ENCODE measurements at places on chromosomes 2 and 18.

DNA sequence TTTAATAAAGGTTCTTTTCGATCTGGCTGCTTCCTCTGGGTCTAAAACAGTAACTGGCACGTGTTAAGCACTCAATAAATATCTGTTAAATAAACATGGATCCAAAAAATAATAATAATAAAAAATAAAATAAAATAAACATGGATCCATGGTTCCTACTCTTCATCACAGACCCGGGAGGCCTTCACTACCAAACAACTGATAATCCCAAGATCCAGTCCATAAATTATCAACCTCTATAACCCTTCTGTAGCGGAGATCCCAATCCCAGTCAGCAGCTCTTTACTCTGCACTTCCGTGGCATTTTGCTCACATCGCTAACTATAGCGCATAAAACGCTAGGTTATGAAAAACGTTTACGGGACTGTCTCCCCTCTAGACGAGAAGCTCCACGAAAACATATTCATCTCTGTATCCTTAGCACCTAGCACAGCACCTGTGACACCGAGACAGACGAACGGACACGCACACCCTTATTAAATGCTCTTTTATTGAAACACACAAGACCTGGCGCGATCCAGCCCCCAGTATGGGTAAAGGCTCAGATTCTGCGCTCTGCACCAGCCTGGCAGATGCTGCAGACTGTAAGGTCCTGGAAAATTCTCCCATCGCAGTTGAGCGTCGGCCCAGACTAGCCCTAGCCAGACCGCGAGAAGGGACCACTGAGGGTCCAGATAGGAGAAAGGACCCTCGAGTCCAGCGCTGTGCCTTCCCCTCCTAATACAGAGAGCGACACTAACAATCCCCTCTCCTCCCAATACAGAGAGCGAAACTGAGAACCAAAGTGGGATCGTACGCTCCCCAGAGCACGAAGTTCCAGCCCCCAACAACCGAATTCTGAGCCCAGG, 770 bp downstream of the NBAS start:
- no peak for DNase-seq

DNA sequence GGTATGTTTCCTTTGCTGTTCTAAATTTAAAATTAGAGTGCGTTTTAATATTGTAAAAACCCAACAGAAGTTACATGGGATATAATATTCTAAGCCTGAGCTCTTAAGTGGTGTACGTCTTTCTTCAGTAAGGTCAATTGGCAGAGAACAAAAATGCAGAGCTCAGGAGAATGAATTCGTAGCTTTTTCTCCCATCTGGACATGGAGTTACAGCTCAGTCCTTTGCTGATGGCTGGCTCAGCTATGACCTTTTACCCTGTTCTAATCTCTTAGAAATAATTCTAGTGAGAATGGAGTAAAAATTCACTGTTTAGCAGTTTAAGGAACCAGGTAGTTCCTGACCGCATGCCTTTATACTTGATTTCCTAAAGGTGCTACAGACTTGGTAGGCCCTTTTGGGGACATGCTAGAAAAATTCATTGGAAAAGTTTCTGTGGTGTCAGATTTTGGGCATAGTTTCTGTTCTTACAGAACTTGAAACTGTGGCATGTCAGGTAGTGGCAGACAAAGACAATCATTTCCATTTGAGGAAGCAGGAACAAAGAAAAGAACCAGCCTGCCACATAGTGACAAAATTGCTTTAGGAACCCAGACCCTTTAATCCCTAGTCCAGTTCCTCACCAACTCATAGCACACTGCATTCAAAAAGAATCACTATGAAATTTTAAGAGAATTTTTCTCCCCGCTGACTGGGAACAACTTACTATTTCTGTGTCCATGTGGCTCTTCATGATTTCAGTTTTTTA, 566.8 kb upstream of the ZNF804A start:
- DNase-seq = no peak

DNA sequence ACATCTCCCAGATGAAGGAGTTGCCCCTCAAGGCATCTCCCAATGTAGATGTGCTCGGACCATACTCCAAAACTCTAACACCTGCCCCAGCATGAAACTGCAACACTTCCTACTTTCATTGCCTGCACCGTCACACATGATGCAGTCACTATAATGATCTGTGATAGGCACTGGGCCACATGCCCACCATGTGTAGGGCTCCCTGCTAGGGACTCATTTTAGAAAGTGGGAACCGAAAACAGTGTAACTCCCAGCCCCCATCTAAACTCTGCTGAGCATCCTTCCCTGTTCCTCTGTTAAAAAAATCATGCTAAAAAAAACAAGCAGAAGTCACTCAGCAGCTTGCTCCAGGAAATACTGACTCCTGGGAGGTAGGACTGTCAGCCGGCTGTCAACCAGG, 496.1 kb upstream of the RAB6C start:
- peak; percentile 38 for DNase-seq

GRCh38 chr2:230471074-230471473, 55.1 kb downstream of the SP100 start:
- DNase-seq = no peak

DNA sequence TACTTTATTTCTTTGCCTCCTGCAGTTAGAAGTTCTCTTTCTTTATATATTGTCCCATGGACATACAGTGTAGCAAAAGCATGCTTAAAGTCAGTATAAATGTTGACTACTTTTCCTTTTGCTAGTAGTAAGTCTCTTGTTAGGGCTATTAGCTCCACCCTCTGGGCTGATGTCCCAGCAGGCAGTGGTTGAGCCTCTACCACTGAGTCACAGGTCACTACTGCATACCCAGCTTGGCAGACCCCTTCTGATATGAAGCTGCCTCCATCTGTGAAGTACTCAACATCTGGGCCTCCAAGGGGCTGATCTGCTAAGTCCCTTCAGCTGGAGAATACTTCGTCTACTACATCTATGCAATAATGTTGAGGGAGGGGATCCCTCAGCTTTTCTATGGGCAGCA, 61.0 kb upstream of the SLC35G4 start:
- no peak for DNase-seq

- peak; percentile 75 for DNase-seq
Measured at GRCh38 chr2:26846334-26847306, 1.3 kb upstream of the DPYSL5 start.

GRCh38 chr2:143815082-143815481, 685.9 kb downstream of the ARHGAP15 start:
- DNase-seq = no peak

DNA sequence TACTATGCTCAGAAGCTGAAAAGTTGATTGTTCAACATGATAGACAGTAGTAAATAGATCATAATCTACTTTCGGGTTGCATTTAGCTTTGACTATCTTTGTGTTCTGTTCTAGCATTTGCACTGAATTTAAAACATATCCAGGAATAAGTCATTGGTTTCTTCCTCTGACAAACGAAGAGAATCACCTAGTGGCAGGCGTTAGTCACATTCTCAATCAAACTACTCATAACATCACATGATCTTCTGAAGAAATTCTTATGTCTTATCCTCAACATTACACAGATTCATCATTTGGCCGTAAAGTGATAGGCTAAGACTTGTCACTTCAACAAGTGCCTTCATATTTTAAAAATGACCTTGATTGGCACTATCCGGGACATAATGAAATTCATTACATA, 63.6 kb upstream of the TTC21B start:
- no peak for DNase-seq

- no peak for DNase-seq
Measured at GRCh38 chr2:241034490-241035141, 36.2 kb downstream of the SNED1 start.

DNA sequence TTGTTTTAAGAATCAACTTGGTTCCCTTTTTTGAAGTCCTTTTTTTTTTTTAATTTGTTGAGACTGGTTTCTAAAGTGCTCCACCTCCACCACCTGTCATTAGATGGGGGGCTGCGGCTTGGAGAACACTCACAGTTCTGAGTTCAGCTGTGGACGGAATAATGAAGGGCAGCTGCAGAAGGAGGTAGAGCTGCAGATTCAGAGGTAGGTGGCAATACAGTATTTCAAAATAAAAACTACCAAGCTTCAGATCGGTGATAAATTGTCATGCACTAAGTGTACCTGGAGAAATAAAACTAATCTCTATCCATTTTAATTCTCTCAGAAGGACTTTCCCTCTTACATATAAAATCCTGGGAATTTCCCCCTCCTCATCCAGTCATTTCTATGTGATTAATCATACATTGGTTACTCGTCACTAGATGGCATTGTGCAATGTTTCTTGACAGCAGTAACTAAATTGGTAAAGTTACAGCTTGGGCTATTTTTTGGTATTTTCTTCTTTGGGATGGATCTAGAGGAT, 81.1 kb upstream of the SLC39A10 start:
- DNase-seq = no peak

DNA sequence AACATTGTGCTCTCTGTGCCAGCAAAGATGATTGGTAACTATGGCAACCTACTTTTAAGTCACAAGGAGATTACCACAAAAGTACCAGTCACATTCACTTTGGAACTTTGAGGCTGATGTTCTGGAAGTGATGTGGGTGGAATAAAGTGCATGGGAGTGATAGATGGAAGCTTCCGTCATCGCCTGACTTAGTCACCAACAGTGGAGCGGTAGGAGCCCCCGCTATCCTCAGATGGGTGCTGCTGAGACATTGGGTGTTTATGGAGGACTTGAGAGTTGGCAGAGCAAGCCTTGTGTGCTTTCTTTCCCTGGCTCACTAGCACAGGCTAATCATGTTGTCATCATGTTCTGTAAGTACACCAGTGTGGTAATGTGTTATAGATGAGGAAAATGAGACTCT, 4.6 kb downstream of the PPP1R7 start:
- peak; percentile 85 for DNase-seq

DNA sequence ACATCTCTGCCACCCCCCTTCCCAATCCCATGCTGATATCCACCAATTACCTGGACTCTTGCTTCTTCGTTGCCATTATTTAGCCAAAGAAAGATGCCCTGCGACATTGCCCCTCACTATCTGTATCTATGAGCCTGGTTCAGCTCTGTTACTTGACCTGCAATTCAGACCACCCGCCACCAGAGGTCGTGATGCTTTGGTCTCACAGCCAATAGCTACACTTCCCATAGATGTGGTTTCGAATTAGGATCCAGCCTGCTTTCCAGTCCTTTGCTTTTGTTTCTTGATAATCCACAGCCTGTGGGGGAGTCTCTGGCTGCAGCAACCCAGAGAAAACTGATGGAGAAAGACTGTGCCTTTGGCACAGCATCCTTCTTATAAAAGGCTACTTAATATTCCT, 239.4 kb downstream of the KLHL29 start:
- no peak for DNase-seq

DNA sequence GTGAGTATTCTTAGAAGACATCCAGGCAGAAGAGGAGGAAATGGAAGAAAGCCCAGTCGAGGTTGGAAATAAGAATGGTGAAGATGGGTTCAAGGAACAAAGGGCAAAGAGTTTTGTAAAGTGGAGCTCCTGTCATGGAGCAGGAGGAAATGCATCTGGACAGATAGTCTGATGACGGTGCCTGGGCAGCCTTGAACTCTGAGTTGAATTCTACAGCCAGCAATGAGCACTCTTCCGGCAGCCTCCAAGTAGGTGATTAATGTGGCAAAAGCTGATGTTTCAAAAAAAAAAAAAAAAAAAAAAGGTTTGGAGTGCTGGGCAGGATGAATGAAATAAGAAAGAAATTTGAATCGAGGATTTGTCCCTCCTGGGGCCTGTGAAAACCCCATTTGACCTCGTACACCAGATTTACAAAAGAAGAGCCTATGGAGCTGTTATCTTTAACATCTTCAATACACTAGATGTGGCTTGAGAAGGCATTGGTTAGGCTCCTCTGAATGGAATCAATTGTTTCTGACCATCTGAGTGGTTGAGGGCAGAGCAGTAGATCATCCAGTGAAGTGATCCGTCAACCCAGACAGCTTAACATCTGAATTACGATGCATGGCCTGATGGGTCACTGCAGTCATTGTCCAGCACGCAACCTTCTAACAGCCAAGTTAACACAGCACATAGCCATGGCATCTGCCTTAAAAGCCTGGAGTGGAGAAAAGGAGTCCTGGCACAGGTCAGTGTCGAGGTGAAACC, 449.7 kb downstream of the TXNL1 start:
- no peak for DNase-seq

- DNase-seq = no peak
Measured at GRCh38 chr18:11392980-11393885, 216.2 kb upstream of the SLC35G4 start.

DNA sequence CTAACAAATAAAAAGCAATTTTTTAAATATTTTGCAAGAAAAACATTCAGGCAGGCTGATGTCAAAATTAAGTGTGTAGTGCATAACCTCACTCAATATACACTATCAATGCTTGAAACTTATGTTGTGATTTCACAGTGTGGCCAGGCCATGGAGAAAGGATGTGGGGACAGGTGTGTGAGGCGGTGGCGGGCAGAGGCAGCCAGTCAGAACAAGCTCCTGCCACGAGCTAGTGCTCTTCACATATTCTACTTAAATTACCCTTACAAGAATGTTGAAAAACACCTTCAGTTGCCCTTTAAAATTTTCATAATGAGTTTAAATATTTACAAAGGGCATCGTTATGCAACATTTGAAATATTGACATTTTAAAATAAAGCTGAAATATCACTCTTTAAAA, 43.2 kb downstream of the CYB5A start:
- DNase-seq = no peak

DNA sequence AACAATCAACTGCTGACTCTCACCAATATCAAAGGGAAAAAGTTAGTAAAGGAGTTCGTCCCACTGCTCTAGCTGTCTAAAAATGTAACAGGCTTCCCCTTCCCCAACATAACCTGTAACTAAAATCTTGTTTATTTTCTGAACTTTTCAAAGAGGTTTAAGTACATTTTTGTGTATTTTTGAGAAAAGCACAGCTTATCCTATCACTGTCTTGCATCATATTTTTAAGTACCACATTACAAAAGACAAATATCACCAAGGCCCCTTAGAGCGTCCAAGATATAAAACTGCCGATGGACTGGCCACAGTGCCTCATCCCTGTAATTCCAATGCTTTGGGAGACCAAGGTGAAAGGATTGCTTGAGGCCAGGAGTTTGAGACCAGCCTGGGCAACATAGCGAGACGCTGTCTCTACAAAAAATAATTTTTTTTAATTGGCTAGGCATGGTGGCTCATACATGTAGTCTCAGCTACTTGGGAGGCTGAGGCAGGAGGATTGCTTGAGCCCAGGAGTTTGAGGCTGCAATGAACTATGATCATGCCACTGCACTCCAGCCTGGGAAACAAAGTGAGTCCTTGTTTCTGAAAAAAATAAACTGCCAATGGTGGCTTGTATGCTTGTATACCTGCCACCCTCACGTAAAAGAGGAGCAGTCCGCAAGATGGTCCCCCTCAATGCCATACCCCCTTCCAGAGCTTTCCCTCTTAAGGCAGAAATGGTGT, 21.2 kb upstream of the LAPTM4A start:
- no peak for DNase-seq

DNA sequence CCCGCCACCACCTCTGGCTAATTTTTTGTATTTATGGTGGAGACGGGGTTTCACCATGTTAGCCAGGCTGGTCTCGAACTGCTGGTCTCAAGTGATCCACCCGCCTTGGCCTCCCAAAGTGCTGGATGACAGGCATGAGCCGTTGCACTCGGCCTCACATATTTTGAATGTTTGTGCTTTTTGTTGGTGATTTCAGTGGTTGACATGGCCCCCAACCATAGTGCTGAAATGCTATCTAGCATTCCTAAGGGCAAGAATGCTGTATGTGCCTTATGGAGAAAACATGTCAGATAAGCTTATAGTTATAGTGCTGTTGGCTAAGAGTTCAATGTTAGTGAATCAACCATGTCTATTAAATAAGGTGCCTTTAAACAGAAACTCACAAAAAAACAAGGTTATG, 8.9 kb downstream of the ZAP70 start:
- DNase-seq = no peak

Measured in caudate nucleus (tissue), 63 donors.